Activated naive CD4-positive, alpha-beta T cell treated with anti-CD3 and anti-CD28 coated beads, Interleukin-2, amount 50 U/mL, for 16 hours (primary cell): ENCODE measurements at places on chromosomes 1 and 21.

DNA sequence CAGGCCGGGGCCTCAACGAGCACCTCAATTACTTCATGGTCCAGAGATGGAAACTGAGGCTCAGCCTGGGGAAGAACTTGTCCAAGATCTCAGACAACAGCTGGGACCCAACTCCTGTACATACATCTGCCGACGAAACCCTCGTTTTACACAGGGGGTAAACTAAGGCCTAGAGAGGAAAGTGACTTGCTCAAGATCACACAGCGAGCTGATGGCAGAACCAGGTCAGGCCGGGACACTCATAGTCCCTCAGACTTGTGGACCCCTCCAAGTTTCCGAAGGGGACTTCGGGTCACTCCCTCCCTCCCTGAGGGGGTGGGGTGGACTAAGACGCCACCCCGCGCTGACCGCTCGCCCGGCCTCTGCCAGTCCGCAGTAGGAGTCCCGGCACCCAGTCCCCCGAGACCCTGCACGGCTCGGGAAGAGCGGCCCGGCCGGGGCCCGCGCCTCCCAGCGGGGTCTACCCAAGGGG is 430 bp downstream of the WASF2 start:
- no peak for DNase-seq

GRCh38 chr1:40711465-40712404 is 20.2 kb downstream of the NFYC start:
- no peak for DNase-seq

GRCh38 chr1:20080441-20081352 is 10.7 kb downstream of the PLA2G5 start:
- no peak for DNase-seq

DNA sequence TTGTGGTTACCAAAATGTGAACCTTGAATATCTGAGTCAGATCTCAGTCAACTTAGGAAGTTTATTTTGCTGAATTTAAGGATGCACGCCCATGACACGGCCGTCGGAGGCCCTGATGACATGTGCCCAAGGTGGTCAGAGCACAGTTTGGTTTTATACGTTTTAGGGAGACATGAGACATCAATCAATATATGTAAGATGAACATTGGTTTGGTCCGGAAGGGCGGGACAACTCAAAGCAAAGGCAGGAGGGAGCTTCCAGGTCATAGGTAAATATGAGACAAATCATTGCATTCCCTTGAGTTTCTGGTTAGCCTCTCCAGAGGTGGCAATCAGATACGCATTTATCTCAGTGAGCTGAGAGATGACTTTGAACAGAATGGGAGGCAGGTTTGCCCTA is 1.0 kb upstream of the PRMT2 start:
- no peak for DNase-seq

DNA sequence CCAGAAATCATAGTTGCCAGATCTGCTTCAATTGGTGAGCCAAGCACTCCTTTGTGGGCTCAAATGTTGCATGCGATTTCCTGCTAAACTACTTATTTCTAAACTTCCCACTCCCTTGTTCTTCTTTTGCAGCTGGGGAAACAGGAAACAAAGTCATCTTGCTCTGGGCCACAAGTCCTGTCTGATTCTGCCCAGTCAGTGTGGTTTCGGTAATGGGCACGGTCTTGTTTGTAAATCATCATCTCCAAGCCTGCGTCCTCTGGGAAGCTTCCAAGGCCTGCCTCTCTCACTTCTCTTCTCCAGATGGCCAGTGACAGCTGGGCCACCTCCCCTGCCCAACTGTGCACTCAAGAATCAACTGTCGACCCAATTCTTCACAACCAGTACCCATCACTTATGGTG is 4.4 kb downstream of the S100A8 start:
- DNase-seq: no peak

DNA sequence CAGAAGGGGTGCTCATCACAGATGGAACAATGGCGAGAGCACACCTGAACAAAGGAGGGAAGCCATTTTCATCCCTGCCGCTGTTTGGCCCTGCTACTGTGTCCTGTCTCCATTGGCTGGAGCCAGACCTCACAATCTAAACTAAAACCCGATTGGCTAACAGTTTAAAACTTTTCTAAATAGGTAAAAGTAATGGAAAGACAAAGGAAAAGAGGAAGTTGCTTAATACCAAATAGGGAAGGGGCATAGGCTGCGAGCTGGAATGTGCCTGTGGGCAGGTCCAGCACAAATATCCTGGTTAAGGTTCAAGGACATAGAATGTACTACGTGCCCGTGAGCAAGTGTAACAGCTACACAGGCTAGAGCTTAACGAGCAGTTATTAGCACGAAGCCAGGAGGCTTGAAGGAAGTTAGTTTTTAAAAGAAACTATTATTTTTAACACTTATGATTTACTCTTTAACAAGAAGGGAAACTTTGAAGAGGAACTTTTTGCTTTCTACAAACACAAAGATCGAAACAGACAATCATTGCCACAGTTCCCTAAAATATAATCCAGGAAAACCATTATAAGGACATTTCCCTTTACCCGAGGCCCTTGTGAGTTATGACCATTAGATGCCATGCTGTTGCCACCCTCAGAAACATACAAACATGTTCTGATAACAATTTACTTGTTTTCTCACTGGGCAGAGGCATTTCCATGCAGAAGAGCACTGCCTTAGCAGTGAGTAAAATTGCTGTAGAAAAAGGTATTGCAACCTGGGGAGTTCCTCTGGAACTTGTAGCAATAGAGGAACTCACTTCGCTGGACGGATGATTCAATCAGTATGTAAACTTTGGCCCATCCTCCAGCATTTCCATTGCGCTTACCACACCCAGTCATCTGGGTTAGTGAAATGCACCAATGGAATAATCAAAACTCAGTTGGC is 4.8 kb upstream of the PTTG1IP start:
- DNase-seq: no peak

- DNase-seq: peak; percentile 36
Observed at GRCh38 chr1:92476071-92476631, 10.6 kb downstream of the GFI1 start.

- no peak for DNase-seq
Observed at GRCh38 chr1:68136187-68136586, 85.8 kb upstream of the DIRAS3 start.

- DNase-seq: no peak
Observed at GRCh38 chr1:44660176-44660575, 14.1 kb downstream of the TMEM53 start.

GRCh38 chr1:62621907-62622306 is 24.6 kb downstream of the ANGPTL3 start:
- no peak for DNase-seq

DNA sequence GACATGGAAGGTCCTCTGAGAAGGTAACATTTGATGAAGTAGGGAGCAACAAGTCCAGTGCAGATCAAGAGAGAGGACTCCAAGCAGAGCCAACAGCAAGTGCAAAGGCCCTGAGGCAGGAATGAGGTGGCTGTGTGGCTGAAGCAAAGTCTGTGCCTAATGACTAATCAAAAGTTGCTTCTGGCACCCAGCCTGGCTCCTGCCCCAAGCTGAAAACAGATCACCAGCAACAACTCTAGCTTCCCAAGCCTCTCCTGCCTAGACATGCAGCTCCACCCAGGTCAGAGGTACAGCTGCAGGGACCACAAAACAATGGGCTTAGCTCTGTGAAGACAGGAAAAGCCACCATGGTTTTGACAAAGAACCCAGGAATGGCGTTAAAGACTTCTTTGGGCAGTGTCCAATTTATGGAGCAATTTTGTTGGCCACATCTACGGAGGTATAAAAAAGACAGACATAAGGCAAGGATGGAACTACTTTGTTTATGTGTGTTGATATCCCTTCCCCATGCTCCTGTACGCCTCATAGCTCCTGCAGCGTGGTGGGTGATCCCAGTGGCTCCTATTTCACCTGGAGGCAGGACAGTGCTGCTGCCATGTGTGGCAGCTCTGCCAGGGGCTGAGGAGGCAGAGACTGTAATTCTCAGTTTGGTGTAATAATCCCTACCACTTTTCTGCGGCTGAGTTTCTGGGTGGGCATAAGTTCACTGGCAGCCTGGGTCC is 26.4 kb upstream of the IGSF3 start:
- no peak for DNase-seq

GRCh38 chr1:24110642-24111261 is 1.2 kb downstream of the MYOM3 start:
- DNase-seq: no peak

GRCh38 chr21:44439211-44439600 is 16.1 kb upstream of the LRRC3 start:
- DNase-seq: peak; percentile 5

GRCh38 chr1:29833581-29833980 is 597.3 kb downstream of the PTPRU start:
- DNase-seq: no peak

DNA sequence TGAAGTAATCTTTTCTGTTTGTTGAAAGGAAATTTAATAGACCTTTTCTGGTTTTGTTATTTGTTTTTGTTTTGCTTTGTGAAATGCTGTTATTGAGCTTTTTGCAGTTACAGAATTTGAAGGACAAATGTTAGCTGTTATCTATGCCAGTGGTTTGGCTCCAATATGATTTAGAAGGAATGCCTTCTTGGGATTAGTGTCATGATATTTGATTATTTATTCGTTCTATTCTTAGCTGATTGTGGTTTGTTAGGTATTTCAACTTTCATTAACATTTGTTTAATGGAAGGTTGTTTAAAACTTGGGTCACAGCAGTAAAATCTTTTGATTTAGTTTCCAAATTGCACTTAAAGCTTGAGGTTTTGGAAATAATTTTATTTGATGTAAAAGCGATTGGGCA is 33.5 kb downstream of the ADGRL2 start:
- no peak for DNase-seq

DNA sequence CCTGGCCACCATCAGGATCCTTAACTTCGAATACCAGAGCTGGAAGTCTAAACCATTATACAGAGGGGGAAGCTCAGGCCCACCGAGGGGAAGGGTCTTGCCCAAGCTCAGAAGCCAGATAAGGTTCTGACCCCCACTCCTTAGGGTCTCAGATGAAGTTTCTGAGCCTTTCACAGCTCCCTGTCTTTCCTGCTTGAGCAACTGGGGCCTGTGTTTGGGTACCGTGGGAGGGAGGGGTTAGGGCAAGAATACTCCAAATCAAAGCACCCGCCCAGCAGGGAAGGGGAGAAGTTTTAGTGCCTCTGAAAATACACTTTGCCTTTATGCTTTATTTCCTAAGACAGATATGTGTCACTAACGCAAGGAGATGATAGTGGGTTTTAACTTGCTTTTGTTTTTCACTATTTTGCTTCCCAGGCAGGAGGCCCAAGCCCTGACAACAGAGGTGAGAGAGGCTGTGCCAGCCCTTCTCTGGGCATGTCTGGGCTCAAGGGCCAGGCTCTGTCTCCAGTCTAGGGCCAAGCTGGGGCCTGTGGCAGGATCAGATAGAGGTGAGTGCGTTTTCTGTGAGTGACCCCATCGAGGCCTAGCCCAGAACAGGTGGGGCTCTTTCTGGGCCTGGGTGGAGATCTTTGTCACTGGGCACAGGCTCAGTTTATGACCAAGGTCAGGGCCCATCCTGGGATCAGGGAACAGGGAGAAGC is 20.5 kb upstream of the TENT5B start:
- no peak for DNase-seq

DNA sequence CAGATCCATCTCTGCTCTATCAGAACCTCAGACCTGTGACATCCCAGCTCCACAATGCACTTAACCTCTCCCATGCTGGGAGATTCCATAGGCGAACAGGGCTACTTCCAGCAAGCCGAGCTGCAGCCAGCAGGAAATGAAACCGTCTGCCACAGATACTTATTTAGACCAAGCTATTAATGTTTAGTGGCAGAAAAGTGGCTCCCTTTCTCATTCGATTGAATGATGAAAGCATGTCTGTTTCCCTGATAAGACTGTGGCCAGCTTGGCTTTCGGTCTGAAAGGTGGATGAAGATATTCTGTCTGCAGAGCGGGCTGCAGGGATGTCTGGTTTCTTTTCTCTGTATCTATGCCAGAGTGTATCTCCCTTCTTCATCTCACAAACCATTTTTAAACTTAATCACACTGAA is 146.4 kb downstream of the GREM2 start:
- no peak for DNase-seq

DNA sequence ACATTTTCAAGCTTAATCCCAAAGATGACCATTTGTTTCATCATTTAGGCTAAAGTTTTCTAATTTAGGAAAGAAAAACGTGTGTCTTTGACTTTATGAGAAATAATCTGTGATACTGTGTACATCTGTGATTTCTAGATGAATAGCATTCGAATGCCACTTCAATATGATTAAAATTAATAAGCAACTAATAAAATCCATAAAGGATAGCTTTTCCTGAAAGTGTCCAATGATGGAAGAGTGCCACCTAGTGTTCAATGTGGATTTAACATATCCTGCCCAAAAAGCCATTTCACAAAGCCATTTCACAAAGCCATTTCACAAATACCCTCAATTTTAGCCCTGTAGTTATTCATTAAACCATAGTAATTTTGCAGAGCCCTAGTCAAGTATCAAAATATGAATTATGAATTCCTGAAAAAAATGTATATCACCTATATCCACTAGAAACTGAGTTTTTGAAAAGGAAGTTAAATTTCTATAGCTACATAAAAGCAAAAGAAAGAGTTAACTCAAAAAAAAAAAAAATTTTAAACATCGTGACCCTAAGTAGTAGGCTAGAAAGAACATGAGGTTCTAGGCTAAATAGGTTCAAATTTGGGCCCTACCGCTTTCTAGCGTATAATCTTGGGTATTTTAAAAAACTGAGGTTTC is 19.1 kb downstream of the NME7 start:
- DNase-seq: no peak

- DNase-seq: no peak
Observed at GRCh38 chr1:216500273-216500967, 77.2 kb upstream of the USH2A start.

- DNase-seq: no peak
Observed at GRCh38 chr1:41435570-41436178, 48.8 kb downstream of the EDN2 start.

DNA sequence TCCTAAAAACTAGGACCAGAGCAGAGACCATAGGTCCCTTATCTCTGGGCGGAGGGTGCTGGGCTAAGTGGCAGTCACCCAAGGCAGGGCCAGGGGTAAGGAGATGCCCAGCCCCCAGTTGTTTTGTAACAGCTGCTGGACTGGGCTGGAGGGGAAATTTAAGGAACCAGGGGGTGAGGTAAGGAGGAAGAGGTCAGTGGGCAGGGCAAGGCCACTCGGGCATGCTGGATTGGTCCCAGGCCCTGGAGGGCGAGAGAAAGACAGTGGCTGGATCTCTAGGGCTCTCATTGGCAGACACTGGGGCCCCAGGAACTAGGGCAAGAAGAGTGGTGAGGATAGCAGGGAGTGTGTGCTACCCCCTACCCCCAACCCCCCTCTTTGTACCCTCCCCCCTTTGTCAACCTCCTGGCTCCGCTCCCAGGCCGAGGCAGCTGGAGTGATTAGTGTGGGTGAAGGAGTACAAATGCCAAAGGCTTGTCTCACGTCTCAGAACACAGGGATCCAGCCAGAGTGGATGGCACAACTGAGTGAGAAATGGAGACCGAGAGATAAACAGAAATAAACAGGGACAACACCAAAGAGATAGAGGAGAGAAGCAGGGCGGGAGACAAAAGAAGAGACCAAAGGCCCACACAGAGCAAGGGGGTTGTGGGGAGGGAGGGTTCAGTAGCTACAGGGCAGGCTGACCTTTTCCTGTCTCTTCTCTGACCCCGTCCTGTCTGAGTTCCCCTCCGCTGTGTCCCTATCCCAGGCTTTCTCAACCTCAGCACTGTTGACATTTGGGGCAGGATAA is 20.5 kb upstream of the THRAP3 start:
- no peak for DNase-seq
